ENCODE measurements at places on chromosomes 12 and 14.

GRCh38 chr12:121830134-121830533 lies 26.3 kb downstream of the SETD1B start:
- no peak for DNase-seq

- no peak for DNase-seq
Measured at GRCh38 chr12:30863839-30864238, 62.7 kb upstream of the TSPAN11 start.

- DNase-seq, result no peak
Measured at GRCh38 chr14:47366006-47366405, 309.4 kb downstream of the MDGA2 start.

DNA sequence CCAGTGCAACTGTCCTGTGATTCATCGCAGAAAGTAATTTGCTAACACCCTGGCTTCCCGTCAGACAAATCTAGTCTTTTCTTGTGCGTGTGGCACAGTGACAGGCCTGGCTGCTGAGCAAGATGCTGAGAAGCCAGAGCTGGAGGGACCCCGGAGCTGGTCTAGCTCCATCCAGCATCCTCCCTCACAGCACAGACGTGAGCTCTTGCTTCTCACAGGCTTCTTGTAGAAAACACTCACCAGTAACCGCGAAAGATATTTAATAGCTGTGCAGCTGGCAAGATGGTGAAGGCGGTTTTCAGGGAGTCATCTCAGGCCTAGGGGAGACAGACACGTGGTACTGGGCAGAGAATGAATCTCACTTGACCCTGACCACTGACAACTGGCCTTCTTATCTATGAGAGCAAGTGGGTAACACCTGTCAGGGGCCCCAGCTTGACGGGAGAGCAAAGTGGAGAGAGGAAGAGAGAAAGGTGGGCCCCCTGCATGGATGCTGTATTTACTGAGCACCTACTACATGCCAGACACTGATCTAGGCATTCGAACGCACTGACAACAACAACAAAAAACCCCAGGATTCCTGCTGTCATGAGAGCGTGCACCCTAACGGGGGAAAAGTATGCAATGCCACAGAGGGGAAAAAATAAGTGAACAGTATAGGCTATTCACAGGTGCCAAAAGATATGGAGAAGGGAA lies 63.3 kb downstream of the CCDC88C start:
- no peak for DNase-seq

- no peak for DNase-seq
Measured at GRCh38 chr12:94240171-94240570, 91.8 kb downstream of the PLXNC1 start.

- no peak for DNase-seq
Measured at GRCh38 chr12:26091822-26092221, 33.0 kb downstream of the BHLHE41 start.

DNA sequence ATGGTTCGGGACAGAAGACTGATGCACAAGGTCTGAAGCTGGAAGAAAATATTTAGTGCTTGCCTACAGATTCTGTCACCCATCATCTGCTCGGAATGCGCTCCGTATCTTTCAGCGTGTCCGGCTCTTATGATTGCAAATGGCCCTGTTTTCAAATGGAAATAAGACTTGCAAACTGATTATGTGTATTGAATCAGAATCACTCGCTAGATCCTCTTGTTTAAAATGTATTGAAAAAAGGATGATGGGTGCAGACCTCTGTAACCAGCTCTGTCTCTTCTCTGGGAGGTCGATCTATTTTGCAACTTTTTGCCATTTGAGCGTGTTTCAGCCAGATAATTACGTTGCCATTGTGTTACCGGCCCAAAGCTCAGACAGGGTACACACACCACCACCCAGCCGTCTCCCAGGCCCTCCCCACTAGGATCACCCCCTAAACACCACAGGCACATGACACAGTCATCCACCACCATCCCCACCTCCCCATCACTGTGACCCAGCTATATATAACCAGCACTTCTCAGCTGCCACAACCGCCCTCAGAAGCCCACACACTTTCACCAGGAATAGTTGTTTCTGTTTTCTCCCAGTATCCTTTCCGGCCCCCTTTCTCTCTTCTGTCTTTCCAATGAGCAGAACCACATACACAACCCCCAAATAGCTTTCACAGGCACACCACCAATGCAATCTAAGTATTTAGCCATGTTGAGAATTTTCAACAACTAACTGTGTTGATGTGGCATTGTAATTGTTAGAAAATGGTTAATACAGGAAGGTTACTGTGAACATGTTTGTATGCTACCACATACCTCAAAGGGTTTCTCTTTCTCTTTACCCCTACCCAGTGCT lies 10.7 kb downstream of the NKX2-1 start:
- DNase-seq, result no peak

DNA sequence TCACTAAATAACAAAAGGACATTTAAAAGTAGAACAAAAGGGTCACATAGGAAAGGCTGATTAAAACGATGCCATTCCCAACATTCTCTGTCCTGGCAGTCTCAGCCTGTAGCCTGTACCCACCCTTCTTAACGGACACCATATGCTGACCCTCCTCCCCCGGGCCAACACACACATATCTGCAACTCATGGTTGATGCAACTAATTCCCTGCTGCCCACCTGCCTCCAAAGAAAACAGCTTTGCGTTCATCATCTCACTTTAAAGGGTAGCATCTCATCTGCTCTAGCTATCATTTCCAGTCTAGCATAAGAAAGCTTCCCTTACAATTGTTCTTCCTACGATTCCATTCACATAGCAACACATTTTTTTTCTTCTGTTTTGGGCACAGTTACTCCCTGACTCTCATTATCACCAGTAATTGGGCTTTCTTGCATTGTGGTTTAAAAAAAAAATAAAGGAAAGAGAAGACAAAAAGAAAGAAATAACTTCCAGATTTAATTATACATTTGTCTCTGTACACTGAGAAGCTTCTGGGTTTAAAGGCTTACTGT lies 92.9 kb downstream of the KCNC2 start:
- no peak for DNase-seq

GRCh38 chr14:65222440-65222858 lies 120.1 kb upstream of the MAX start:
- peak; percentile 94 for DNase-seq

GRCh38 chr12:84290168-84290567 lies 622.4 kb downstream of the SLC6A15 start:
- no peak for DNase-seq

- DNase-seq, result no peak
Measured at GRCh38 chr12:89064151-89064550, 288.1 kb downstream of the DUSP6 start.

DNA sequence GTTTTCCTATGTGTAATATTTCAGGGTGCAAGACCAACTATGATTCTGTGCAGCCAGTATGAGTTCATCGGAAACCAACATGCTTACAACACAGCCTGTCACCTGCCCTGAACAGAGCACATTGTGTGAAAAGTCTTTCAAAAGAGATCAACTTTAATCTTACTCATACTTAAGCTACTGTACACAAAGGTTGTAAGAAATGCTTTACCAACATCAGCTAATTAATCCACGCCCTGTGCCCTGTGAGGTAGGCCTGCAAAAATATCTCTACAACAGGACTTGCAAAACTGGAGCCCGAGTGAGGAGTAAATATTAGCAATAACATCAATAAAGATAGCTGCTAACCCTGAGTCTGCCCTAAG lies 15.1 kb downstream of the APPL2 start:
- no peak for DNase-seq

GRCh38 chr14:98182393-98183055 lies 1089.5 kb downstream of the BCL11B start:
- no peak for DNase-seq

DNA sequence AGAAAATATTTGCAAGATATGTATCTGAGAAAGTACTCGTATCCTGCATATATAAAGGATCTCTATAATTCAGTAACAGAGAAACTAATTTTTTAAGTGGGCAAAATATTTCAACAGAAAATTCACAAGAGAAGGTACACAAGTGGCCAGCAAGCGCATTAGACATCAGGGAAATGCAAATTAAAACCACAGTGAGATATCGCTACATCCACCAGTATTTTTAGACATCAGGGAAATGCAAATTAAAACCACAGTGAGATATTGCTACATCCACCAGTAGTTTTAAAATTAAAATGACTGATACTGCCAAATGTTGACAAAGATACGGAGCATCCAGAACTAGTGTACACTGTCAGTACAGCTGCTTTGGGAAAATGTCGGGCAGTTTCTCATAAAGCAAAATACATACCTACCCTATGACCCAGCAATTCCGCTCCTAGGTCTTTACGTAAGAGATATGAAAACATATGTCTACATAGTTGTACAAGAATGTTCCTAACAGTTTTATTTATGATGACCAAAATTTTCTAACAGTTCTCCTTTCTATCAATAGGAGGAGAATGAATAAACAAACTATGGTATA lies 2.8 kb upstream of the KCNK13 start:
- DNase-seq, result no peak

DNA sequence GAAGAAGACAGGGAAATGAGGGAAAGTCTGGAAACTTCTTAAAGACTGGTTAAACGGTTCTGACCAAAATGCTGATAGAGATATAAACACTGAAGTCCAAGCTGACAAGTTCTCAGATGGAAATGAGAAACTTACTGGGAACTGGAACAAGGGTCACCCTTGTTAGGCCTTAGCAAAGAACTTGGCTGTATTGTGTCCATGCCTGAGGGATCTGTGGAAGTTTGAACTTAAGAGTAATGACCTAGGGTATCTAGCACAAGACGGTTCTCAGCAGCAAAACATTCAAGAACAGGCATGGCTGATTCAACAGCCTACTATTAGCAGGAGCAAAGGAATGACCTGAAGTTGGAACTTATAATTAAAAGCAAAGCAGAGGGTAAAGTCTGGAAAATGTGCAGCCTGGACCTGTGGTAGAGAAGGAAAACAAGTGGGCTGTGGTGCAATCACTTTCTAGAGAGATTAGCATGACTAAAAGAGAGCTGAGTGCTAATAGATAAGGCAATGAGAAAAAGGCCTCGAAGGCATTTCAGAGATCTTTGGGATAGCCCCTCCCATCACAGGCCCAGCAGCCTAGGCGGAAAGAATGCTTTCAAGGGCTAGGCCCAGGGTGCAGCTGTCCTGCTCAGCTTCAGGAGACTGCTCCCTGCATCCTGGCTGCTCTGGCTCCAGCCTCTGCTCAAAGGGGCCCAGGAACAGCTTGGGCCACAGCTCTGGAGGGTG lies 60.3 kb downstream of the ATP2B1 start:
- no peak for DNase-seq

GRCh38 chr12:95396849-95397468 lies 77.0 kb upstream of the METAP2 start:
- DNase-seq, result peak; percentile 10

GRCh38 chr14:75307700-75308379 lies 29.2 kb downstream of the FOS start:
- peak; percentile 89 for DNase-seq

DNA sequence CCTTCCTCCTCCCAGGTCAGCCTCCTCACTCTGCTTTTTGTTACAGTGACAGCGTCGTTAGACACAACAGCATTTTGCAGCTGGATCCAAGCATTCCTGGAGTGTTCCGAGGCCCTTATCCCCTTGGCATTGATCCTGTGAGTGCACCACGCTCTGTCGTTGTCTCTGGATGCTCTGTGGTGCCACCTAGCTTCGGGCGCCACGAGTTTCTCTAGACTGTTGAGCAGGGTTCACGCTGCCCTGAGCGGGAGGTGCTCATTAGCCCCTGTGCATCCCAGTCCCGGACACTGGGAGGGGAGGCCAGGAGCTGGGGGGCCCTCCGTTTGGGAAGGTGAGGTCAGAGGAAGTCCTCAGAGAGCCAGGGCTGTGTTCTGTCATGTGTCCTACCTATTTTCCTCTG lies 17.3 kb upstream of the DNAH10 start:
- DNase-seq, result no peak

DNA sequence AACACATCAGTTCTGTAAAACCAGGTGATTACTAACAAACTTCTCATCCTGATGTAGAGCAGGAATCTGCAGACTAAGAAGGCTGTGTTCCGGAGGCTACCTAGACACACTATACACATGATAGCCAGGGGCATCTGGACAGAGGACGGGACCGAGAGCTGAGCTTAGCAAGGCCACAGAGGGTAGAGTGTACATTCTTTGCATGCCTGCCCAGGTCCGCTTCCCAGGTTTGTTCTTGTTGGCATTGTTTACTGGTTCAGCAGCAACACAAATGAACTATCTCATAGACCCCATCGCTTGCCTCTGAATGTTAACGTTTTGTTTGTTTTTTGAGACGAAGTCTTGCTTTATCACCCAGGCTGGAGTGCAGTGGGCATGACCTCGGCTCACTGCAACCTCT lies 17.7 kb upstream of the TEAD4 start:
- no peak for DNase-seq

GRCh38 chr12:72493407-72493806 lies 221.2 kb downstream of the TRHDE start:
- DNase-seq, result no peak

- DNase-seq, result no peak
Measured at GRCh38 chr14:32667791-32668190, 270.9 kb upstream of the NPAS3 start.

GRCh38 chr12:54390176-54390667 lies 5.7 kb upstream of the ZNF385A start:
- no peak for DNase-seq

GRCh38 chr14:61621444-61621843 lies 73.9 kb upstream of the HIF1A start:
- no peak for DNase-seq

GRCh38 chr12:77894556-77894955 lies 63.9 kb downstream of the NAV3 start:
- no peak for DNase-seq

DNA sequence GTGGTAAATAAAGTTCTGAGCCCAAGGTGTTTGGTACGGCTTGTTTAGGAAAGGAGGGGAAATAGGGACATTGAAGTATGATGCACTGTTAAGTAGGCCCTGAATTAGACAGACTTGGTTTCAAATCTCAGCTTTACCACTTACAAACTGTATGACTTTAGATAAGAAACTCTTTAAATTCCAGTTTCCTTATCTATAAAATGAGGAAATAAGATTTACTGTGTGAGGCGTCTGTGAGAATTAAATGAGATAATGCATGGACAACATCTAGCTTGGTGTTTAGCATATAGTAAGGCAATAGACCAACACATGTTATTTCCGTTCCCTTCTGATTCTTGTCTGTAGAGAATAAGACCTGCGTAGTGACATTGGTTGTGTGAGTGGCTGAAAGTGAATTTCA lies 7.0 kb downstream of the NCKAP1L start:
- no peak for DNase-seq

- no peak for DNase-seq
Measured at GRCh38 chr14:72793156-72793939, 100.6 kb downstream of the DPF3 start.

GRCh38 chr14:68807148-68807600 lies 14.3 kb upstream of the ZFP36L1 start:
- DNase-seq, result no peak

DNA sequence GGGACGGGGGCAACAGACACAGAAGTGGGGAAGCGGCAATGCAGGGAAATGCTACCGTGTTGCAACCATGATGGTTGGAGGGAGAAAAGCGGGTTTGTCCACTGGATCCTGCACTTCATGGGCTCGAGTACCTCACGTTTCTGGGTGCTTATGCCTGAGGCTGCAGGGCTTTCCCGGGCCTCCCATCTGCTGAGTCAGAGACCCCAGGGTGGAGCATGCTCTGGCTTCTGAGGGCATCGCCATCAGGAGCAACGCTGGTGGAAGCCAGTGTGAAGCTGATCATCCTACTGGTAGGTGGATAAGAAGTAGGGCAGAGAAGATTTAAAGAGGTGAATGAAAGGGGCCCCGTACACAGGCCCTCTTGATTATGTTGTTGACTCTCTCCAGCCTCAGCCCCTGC lies 5.0 kb upstream of the ADGRD1 start:
- DNase-seq, result no peak

Measured in HTR-8/SVneo (cell line).